ENCODE measurements at places on chromosomes 7 and 10.

GRCh38 chr7:92813390-92814024 lies 22.9 kb downstream of the CDK6 start:
- no peak for DNase-seq

DNA sequence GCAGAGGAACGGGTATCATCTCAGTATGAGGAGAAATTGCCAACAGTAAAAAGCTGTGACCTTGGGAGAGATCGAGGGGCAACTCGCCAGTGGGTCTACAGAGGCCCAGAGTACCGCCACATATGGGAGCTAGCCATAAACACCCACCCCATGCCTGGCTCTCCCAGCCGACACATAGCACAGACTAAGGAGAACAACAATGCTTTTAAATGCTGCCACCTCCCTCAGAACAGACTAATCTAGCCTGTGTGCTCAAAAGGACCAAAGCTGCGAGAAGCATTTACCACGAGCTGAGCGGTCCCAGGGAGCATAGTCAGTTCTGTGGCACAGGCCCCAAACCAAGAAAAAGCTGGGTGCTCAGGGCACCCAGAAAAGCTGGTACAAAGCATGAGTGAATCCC lies 73.3 kb downstream of the LSM5 start:
- DNase-seq: no peak

- no peak for DNase-seq
Observed at GRCh38 chr10:119755446-119755845, 29.6 kb downstream of the INPP5F start.

- no peak for DNase-seq
Observed at GRCh38 chr7:79347351-79347750, 106.1 kb downstream of the MAGI2 start.

GRCh38 chr10:128885573-128886555 lies 581.2 kb upstream of the MGMT start:
- DNase-seq: no peak

- no peak for DNase-seq
Observed at GRCh38 chr7:150784954-150785353, 15.2 kb downstream of the TMEM176B start.

DNA sequence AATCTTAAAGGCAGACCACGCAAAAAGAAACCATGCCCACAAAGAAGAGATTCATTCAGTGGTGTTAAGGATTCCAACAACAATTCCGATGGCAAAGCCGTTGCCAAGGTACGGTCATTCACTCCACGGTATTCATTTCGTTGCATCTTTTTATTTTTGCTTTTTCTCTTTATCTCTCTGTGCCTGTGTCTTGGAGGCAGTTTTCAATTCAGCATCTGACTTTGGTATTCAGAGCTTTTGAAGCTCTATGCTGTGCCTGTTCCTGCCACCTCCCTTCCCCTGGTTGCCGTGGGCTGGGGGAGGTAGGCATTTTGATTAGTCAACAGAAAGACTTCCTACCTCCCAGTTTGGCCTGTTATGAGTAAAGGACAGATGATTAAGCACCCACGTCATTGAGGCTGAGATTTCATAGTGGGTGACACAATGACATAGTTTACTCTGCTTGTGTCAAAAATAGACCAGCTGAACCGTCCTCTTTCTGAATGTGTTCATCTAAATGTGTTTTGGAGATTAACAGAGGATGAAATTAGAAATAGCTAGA lies 149.5 kb downstream of the ARID5B start:
- peak; percentile 68 for DNase-seq

GRCh38 chr10:30598105-30598776 lies 31.3 kb downstream of the LYZL2 start:
- DNase-seq: no peak

DNA sequence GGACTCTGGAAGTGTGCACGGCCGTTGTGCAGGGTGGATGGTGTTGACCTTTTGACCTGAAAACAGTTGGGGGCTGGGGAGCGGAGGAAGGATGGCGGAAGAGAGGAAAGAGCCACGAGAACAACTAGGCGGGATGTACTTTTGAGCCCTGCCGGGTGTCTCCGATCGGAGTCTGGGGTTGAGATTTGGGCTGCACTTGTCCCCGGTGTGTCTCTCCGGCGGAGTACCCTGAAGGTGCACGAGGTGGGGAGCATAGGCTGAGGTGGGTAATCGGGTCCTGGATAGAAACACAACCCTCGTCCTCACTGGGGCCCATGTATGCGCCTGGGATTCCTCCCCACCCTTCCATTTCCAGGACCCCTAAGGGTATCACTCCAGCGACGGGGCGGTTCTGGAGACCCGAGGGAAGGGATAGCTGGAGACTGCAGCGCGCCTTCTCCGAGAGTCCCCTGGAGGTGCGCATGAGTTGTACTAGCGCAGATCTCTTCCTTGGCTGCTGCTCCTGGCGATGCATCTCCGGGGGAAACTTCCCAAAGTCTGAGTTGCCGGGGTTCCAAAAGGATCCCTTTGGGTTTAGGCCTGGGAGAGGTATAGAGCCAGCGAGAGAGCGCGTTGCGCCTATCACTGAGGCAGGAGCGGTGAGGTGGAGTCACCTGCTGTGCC lies 4.6 kb upstream of the HMX2 start:
- no peak for DNase-seq

DNA sequence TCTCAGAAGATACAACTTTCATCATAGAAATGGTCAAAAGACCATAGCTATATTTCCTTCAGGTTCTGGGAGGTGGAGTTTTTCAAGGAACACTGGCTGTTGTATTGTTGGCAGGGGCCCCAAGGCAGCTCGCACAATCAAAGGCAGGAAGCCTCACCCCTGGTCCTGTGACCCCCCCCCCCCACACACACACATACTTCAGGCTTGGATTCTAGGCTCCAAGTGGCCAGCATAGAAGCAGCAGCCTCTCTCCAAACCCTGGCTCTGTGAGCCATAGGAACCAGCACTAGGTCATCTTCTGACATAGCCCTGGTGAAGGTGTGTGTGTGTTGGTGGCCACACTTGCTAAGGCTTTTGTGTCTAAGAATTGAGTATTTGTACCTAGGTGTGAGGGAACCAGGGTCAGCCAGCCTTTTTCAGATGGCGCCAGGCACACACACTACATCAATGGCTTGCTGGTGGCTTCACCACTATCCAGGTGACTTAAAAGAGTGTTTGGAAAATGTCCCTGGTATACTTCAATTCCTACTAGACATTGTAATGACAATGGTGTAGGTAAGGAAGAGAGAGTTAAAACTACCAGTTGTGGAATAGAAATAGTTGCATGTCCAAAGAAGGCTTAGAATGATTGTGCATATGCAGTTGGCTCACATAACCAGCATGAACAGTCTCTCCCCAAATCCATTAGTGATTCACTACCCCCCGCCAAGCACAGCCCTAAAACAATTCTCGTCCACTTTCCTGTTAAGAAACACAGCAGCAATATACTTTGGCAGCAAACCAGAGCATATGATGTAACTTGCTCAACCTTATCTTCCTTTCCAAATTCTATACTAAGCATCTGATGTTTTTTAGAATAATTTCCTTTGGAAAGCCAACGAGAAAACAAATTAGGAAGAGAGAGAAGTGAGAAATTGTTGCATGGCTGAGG lies 91.3 kb downstream of the AVL9 start:
- DNase-seq: no peak

DNA sequence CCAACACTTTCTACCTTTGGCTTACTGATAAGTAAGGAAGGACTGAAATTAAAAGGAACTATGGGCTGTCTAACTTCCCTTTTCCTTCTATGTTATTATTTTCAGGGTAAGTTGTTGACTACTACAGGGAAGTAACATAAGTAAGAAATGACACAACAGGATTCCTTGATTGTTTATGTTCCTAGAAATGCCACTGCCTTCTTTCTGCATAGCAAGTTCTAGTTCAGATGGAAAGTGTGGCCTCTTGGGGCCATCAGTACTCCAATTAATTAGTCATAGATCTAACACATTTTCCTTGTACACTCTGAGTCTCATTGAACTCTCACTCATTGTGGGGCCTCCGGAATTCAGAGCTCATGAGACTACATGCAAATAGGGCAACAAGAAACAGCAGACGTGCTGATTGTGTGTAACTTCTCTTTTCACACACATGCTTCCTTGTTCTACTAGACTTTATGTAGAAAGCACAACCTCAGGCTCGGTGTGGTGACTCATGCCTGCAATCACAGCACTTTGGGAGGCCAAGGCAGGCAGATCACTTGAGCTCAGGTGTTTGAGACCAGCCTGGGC lies 35.3 kb upstream of the HIBADH start:
- DNase-seq: no peak

DNA sequence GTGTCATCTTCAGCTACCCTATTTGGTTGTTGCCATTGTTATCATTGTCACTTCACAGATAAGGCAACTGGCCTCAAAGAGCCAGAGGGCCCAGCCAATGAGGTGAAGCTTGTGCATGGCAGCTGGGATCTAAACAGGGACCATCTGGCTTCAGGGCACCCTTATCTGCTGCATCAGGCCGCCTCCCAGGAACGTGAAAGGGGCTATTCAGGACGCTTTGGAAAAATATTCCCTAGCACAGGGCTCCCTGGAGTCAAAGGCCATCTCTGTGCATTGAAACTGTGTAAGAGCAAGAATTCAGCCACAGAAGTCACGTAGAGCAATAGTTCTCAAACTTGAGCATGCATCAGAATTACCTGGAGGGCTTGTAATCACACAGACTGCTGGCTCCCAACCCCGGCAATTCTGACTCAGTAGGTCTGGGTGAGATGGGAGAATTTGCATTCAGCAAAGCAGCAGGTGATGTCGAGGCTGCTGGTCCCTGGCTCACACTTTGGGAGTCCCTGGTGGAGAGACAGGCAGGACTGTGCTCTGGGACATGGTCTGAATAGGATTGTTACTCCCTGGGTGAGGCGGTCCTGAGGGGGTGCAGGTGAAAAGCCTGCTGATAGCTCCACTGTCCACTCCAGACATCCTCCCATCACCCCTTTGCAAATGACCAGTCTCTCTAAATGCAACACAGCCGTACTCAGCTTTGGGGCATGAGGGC lies 21.5 kb upstream of the PLEKHA1 start:
- DNase-seq: no peak

DNA sequence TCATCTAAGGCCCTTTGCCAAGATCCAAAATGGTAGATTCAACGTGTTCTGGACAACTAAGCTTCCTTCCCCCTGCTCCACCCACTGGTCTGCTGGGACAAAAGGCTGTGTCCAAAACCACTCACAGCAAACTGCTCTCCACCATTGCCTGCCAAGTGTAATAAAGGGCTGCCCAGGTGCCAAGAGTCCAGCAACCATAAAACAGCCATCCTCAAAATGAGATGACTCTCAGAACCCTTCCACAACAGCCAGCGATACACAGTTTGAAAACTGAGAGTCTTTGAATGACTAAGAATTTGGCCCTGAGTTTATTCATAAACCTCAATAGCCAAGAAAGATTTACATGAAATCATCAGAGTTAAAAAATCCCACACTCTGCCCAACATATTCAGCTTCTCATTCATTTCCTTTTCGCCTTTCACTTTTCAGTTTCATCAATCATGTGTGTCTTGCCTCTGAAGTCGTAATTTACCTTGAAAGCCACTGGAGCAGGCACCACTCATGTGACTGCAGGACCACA lies 658.1 kb upstream of the MGMT start:
- DNase-seq: no peak

DNA sequence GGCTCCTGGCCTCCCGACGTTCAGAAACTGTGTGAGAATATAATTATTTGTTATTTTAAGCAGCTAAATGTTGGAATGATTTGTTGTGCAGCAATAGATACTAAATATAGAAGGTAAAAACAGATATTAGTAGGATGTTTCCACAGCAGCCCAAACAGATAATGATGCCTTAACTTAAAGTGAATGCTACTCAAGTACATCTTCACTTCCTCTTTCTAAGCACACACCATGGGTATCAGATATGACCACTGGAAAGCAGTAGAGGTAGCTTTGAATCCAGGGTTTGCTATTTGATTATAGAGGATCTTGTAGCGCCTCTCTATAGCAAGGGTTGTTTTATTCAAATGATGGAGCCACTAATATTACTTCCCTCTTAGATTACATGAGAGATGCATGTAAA lies 38.2 kb upstream of the BET1 start:
- DNase-seq: no peak

- DNase-seq: no peak
Observed at GRCh38 chr7:102255501-102255900, 31.2 kb upstream of the SH2B2 start.

DNA sequence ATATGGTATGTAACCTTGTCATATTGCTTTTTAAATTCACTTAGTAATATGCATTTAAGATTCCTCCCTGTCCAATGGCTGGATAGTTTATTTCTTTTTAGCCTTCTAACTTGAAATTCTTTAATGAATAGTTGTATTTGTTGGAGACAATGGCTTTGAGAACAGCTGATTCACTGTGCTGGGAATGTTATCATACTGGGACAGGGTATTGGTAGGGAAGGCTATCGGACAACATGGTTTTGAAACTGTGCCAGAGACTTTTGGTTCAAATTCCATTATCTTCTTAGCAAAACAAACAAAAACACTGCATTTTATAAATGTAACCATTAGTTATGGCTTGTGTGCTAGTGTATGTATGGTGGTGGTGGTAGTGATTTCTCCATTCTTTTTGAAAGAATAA lies 517.1 kb upstream of the ANKRD30A start:
- DNase-seq: no peak
